ENCODE measurements at places on chromosomes 6 and 20.

- no peak for DNase-seq
Measured at GRCh38 chr6:14871221-14871620, 374.6 kb upstream of the JARID2 start.

- DNase-seq = no peak
Measured at GRCh38 chr6:109260126-109260525, 122.1 kb downstream of the CD164 start.

- DNase-seq = no peak
Measured at GRCh38 chr6:122653094-122653493, 42.9 kb downstream of the PKIB start.

DNA sequence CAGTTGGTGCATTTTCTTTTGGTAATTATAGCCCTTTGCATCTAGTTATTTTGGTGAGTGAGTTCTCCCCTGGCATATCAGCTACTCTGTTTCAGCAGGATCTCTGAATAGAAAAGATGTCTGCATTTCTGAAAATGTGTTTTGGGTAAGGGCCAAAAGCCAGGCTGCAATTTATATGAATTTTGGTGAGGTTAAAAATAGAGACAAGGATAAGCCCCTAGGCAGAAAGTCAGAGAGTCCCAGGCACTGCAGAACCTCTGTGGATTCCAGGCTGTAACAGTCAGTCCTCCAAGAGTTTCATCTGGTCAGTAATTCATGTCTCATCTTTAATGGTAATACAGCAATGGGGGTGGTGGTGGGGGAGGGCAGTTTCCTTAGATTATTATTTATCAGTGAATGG is 53.0 kb downstream of the HDGFL1 start:
- no peak for DNase-seq

DNA sequence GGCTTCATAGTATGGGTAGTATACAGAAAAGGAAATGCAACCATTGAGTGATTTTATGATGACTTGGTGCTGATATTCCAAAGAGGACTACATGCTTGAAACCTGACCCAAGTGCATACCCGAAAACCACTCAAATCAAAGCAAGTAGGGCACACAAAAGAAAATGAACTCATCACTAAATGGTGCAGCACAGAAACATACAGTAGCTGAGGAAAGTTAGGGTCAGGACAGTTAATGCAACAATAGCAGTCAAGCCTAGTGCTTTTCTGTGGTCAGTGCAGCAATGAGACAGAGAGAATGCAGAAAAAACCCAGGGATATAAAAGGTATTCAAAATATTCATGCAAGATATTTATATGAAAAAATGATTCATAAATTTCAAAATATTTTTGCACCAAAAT is 711.1 kb downstream of the EPHA7 start:
- DNase-seq = no peak

DNA sequence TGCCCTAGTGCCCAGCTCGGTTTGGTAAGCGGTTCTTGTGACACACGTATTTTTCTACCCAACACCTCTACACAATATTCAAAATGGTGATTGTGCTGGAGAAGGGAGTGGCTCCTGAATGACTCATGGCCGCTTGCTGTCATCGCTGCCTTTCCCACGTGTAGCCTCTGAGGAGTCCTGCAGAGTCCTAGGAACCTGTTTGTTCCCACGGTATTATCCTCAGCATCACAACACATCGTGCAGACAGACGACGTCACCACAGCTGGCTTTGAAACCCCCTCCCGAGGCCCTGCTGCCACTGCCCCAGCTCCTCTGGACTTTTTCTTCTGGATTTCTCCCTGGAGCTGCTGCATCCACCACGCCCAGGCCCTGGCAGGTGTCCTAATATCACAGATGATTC is 353.5 kb downstream of the SMOC2 start:
- no peak for DNase-seq

- DNase-seq = no peak
Measured at GRCh38 chr20:53922901-53923314, 147.5 kb downstream of the BCAS1 start.

DNA sequence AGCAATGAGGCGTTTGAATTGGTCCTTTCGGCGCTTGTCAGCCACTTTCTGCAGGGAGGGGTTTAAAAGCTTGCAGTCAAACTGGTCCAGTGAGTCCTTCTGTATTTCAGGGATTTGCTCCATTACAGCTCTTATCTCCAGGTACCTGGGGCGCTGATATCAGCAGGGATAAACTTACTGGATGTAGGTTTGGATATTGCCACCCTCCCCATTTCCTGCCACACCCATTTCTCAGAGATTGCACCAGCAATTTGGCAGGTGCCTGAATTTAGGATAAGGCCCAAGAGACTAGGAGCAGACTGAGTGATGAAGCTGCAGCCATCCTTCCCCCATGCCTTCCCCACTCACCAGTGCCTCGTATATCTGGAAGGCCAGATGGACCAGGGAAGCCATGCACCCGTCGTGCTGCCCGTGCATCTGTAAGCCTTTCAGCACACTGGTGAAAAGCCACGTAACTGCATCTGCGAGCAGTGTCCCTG is 7.6 kb downstream of the POLR1C start:
- DNase-seq = no peak

DNA sequence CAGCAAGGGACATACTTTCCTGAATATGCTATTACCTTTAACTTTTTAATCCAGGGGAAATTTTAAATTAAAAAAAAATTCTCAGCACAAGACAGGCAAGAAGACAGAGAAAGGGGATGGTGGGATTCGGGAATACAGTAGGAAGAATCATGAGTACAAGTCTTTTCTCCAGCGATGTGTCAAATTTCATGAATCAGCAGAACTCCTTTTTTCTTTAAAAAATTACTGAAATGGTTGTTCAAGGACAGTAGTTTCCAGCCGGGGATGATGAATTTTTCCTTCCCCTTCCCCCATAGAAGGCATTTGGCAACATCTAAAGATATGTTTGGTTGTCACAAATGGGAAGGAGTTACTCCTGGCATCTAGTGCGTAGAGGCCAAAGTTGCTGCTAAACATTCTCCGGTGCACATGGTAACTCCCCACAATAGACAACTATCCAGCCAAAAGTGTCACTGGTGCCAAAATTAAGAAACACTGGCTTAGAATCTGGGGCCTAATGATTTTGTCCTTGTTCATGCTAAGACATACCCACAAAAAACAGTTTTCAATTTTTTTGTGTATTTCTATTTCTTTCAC is 450.2 kb downstream of the CBLN4 start:
- no peak for DNase-seq

- DNase-seq = no peak
Measured at GRCh38 chr6:53730767-53731166, 64.0 kb upstream of the LRRC1 start.

DNA sequence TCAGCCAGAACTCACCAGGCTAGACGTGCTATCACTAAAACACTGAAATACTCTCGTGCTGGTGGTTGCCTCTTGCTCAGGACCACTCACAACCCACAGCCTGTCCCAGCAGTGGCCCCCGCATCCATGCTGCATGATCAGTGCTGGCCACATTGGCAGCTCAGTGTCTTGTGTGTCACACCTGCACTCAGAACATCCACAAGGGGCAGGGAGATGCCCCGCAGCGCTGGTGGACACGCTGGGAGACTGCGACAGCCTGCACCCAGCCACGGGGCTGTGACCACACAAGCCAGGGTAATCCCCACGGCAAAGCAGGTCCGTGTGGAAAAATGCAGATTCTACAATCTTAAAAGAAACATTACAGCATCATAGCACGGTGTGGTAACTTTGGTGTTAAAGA is 23.9 kb upstream of the APMAP start:
- DNase-seq = no peak

DNA sequence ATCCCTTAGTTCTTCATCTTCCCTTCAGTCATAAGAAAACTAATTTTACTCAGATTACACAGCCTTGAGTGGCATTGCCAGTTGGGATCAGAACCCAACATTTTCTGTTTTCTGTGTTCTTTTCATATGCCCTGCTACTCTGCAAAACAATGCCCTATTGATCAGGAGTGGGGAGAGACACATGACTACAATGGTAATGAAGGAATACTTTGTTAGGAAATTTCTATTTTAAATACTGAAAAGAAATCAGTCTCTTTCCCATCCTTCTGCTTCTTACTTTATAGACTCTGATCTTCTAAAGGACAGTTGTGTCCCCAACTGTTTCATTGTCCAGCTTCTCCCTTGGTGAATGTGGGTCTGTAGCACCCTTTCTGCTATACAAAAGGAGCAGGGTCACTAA is 5.5 kb upstream of the PKIB start:
- no peak for DNase-seq

DNA sequence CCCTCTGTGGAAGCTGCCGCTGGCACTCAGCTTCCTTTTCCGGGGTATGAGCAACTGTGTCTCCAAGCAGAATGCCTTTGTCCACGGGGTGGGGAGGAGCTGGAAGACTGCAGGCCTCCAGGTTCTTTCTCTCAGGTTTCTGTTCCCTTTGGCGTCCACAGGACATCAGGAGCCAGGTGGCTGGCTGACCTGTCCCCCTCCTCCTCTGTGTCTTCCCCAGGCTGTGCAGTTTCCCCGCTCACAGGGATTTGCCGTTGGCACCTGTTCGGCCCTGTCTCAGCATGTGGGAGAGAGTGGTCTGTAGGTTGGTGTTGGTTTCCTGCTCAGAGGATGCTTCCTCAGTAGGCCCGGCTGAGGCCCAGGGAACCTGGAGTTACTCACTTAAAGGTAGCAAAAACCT is 43.5 kb downstream of the CDS2 start:
- DNase-seq = no peak

- DNase-seq = no peak
Measured at GRCh38 chr20:36266189-36266588, 29.9 kb downstream of the AAR2 start.

DNA sequence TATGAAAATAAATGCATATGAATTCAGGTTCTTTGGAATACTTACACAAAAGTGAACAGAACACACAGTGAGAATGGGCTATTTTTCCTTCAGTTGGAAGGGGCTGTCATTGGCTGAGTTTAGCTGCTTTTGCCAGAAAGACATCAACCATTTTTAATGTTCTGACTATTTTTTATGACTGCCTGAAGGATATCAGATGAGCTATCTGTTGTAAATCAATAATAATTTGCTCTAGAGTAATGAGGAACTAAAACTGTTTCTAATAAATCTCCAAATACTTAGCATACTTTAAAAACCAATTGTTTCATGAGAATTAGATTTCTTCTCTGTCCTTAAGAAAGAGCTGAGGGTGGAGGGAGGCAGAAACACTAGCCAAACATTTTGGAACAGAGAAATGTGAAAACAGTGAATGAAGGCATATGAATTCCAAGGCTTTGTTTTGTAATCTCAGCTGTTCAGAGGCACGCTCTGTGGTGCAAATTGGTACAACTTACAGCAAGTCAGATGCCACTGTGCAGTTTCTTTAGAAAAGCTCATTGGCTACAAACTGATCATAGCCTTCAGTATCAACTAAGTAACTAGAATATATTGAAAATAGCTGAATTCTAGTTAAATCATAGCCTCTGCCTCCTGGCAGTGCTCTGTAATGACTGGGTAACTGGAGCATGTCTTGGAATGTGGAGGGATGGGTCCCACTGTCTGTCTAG is 228.9 kb upstream of the JAG1 start:
- no peak for DNase-seq

DNA sequence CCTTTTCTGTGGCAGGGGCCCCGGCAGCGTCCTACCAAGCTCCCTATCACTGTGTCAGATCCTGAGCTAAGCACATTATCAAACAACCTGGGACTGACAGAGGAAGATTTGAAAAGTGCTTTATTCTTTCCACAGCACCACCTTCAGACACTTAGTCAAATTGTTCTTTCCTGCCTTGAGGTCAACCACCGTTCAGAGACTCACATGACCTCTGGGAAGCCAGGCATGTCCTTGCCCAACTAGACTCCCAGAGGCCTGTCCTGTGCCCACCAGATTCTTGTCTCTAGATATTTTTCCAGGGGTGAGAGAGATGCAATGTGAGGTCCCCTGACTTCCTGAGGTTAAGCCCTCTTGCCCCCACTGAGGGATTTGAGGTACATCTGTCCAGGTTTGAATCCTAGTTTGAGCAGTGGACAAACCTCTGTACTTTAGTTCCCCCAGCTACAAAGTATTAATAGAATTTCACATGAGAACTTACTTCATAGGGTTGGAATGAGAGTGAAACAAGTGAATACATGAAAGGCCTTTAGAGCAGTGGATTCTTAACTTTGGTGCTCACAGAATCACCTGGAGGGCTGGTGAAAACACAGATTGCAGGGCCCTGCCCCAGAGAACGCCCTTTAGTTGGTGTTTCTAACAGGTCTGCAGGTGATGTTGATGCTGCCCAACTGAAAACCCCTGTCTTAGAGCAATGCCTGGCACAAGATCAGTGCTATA is 179.8 kb downstream of the CLIC5 start:
- DNase-seq = no peak

DNA sequence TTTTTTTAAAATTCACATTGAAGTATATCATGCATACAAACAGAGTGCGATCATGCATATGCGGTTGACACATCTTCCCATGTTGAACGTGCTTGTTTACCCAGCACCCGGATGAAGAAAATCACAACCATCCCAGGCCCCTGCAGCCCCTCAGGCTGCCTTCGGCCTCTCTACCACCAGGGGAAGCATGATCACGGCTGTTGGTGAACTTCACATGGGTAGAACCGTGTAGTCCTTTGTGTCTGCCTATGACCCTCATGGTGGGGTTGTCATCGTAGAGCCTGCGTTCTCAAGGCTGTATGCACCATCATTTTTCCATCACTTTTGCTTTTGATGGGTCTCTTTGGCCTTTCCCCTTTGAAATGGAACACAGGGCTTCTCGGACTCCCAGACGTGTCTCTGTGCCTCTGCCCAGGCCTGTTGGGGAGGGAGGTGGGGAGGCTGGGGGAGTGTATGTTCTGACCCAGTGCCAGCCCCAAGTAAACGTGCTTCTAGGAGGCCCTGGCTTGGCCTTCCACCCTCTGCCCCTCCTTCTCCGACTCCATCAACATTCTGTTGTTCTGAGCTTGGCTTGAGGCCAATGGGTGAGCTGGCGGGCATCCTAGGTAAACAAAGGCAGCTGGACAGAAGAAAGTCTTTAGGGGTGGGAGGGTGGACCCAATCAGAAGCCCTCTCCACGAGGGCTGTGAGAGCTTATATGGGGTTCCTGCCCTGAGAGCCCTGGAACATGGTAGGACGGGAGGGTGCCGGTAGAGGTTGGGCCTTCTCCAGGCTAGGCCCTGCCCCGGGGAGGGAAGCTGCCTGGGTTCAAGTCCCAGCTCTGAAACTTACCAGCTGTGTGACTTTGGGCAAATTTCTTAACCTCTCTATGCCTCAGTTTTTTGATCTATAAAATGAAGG is 39.7 kb downstream of the TGM2 start:
- no peak for DNase-seq

- DNase-seq = no peak
Measured at GRCh38 chr6:4777394-4777935, 1.3 kb downstream of the CDYL start.

GRCh38 chr6:74741646-74742045 is 464.2 kb downstream of the COL12A1 start:
- DNase-seq = no peak

- no peak for DNase-seq
Measured at GRCh38 chr6:14134211-14134910, 16.8 kb downstream of the CD83 start.

All from cortex of kidney (tissue), 1 donor.